ENCODE measurements at places on chromosomes 12 and 14.

GRCh38 chr12:92369636-92370035, 224.0 kb upstream of the BTG1 start:
- DNase-seq = no peak

DNA sequence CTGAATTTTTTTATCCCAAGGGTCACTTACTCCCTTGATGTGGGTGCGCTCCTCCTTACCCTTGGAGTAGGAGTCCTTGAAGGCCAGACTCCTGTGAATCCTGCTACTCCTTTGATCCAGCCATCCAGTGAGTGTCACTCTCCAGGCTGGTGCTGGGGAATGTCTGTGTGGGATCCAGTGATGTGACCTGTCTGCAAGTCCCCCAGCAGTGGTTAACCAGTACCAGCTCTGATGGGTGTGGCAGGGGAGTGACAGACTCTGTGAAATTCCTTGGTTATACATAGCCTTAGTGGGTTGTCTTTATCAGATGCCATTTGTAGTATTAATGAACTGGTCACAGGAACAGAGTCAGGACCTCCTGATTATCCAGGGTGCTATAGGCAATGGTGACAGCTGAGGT, 409.5 kb upstream of the LMO3 start:
- no peak for DNase-seq

GRCh38 chr12:69555461-69555860, 29.8 kb upstream of the CCT2 start:
- DNase-seq = no peak

DNA sequence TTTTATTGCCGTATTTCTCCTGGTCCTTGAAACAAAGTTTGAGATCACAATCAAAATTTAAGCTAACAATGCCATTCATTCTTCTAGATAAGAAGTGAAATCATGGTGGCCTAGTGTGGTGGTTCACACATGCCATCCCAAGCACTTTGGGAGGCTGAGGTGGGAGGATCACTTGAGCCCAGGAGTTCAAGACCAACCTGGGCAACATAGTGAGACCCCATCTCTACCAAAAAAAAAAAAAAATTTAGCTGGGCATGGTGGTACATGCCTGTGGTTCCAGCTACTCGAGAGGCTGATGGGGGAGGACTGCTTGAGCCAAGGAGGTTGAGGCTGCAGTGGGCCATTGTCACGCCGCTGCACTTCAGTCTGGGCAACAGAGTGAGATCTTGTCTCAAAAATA, 24.2 kb downstream of the GDF11 start:
- DNase-seq = no peak

DNA sequence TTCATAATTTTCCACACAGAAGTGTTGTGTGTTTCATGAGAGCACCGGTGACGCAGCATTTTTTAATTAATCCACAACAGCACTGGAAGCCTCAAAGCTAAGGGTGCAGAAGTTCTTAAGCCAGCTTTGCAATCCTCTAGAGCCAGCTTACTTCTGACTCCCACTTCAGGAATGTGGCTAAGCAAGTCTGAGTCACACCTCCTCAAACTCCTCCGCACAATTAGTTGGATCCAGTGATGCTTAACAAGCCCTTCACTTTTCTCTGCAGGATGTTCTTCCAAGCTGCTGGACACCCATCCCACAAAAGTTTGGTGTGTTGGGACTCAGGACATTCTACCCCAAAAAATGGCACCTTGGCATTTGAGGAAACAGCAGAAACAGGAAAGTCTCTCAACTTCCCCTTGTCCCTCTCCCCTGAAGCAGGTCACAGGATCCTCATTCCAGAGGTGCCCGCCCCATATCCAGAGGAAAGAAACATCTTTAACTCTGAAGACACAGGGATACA, 210.0 kb downstream of the PPM1H start:
- peak; percentile 96 for DNase-seq

- no peak for DNase-seq
Observed at GRCh38 chr14:73269729-73270531, 32.6 kb downstream of the PAPLN start.

- no peak for DNase-seq
Observed at GRCh38 chr14:101404426-101405170, 156.7 kb upstream of the DIO3 start.

DNA sequence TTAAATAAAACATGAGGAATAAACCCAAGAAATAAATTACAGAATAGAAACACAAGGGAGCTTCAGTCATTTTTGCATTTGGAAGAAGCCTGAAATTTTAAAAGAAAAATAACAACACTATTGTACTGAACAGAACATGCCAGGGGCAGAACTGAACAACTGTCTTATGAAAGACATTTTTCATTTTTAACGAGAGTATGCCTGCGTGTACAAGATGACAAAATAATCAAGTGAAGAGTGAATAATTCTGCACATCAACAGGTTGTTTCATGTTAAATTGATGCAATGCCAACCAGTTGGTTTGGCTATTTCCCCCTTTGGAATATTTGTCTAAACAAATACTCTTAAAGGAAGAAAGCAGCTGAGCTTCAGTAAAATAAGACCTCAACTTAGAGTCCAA, 103.3 kb upstream of the BTG1 start:
- no peak for DNase-seq

DNA sequence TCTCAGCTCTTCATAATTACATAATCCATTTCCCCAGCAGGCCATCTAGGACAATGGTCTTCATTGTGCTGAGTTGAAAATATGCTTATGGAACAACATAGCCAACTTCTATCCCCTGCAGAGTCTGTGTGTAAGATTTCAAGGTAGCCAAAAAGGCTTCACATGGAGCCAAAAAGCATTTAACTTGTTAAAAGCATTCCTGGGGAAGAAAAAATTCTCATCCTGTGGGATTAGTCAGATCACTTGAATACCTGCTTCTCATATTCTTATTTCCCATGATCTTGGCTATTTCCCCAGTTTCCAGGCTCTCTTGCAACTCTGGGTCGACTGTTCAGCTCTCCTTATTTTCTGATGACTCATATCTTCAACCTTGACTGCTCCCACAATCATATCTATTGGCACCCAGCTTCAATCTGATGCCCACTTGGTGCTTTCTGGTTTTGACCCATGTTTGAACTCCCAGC, 178.9 kb downstream of the KLHL28 start:
- DNase-seq = peak; percentile 45

DNA sequence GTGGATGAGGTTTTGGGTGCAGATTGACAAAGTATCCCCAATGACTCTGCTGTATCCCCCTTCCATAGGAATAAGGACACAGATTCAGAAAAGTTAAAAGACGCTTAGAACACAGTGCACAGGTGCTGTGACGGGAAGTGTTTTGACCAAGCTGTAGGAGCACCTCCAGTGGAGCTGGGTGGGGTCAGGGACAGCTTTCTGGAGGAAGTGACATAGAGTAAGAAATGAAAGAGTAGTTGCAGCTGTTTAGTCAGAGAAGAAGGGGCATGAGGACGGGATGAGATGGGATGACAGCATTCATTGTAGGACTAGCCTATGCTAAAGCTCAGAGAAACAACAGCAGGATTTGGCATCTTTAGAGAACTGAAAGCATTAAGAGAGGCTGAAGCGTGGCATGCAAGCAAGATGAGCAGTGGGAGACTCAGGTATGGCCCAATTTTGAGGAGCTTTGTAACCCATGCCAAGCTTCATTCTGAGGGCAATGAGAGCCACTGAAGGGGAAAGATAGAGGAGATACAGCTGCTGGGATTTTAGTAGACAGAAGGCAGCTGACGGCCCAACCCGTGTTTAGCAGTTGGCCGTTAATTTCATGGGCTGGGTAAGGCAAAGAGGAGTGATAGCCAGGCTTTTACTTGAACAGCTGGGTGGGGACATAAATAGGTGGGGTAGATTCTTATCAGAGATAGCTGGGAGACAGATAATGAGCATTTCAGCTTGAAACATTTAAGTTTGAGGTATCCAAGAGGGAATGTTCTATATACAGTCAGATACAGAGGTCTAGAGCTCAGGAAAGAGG, 131.8 kb upstream of the KRAS start:
- no peak for DNase-seq

GRCh38 chr14:74955229-74956026, at the start of gene PGF:
PGF (minus strand) TSS chr14:74955597; CDS start chr14:74955242, 355 bp downstream.
- DNase-seq = no peak

GRCh38 chr12:111798182-111798581, 31.4 kb downstream of the ALDH2 start:
- no peak for DNase-seq

DNA sequence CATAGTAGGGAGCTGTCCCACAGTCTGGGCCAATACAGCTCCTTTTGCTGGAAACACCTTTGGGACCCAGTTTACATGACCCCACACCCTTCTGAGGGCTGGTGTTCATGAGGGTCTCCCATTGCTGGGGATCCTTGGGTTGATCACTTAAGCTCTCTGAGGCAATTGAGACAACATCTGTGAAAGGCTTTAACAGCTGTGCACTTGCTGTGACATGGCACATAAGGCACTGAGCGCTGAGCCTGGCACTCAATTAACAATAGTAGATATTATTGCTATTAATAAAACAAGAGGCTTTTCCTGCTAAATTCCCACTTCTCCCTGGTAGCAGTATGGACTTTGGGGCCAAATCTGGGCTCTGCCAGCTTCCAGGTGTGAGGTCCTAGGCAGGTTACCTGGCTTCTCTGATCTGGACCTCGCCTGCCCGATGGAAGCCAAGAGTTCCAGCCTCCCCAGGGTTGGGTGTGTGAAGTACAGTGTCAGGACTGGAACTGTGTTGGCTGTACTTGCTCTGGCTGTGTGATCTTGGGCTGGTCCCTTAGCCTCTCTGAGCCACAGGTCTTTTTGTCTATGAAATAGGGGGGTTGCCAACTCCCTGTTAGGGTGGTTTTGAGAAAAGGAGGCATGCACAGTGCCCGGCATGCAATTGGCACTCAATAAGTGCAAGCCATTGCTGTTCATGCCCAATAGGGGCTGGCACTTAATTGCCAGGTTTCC, 3.1 kb downstream of the SH2B3 start:
- peak; percentile 20 for DNase-seq

- DNase-seq = no peak
Observed at GRCh38 chr12:106924268-106924861, 31.3 kb upstream of the TMEM263 start.

GRCh38 chr12:116448165-116448739, 110.9 kb upstream of the MAP1LC3B2 start:
- no peak for DNase-seq

GRCh38 chr12:4957761-4958160, 48.1 kb downstream of the KCNA1 start:
- no peak for DNase-seq

DNA sequence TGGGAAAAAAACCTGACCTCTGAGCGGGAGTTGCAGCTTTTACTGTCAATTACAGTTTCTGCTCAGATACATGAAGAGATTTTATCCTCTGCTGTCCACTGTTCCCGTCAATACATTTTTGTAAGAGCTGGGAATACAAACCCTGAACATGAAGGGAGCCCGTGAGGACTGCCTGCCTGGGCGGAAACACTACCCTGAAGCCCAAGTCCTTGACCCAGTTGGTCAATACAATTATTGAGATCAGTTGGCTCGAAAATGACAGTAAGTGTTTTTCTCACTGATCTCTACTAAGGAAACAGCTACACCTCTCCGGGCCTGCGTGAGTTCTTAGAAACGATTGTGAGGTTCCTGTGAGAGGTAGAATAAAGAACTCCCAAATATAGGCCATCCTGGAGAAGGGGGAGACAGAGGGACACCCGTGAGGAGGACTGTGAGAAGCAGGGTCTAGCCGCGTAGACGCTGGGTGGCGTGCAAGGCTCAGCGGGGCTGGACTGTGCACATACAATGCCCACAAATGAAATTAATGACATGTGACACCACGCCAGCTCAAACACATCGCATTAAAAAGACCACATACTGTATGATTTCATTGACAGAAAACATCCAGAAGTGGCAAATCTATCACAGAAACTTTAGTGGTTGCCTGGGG, 509.5 kb downstream of the TMEM132D start:
- DNase-seq = no peak
